ENCODE measurements at places on chromosomes 1 and 21. TPM values are rescaled to one million over a fixed set of nuclear protein-coding genes. Genes with fewer than 3 reads are reported as not detected.

- DNase-seq, result no peak
Measured at GRCh38 chr21:46096596-46097335, 1.1 kb upstream of the COL6A2 start.

- no peak for DNase-seq
Measured at GRCh38 chr1:33143176-33143575, 38.7 kb downstream of the TRIM62 start.

- peak; percentile 14 for DNase-seq
Measured at GRCh38 chr1:63935143-63935542, 161.3 kb downstream of the ROR1 start.

GRCh38 chr1:201181726-201182125 is 8.9 kb upstream of the IGFN1 start:
- no peak for DNase-seq

DNA sequence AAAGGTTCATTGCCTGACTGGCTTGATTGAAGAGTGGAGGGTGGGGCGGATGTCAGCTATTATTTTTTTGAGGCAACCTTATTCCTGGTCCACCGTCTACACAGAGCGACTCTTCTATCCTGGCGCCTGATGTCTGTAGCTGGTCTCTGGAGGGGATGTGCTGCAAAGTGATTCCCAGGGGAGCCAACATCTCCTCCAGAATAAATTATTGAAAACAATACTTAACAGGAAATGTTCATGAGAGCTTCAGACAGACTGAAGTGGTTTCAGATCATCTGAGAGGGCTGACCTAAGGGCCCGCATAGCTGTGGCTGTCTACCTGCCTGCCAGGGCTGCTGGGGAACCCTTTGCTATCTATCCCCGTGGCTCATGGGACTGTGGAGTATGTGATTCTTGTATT is 66.7 kb downstream of the TEX35 start:
- DNase-seq, result no peak

FMN2 gene
- 1.5 TPM for total RNA-seq

C1orf185 gene
- total RNA-seq, result not detected

ROR1 gene
- total RNA-seq, result 0.17 TPM

HSPB7 gene
- total RNA-seq, result not detected

ATP1A4 gene
- not detected for total RNA-seq

AK4 gene
- total RNA-seq, result 23.1 TPM

Measured in dermis blood vessel endothelial cell (primary cell).